ENCODE measurements at places on chromosomes 7 and 10.

DNA sequence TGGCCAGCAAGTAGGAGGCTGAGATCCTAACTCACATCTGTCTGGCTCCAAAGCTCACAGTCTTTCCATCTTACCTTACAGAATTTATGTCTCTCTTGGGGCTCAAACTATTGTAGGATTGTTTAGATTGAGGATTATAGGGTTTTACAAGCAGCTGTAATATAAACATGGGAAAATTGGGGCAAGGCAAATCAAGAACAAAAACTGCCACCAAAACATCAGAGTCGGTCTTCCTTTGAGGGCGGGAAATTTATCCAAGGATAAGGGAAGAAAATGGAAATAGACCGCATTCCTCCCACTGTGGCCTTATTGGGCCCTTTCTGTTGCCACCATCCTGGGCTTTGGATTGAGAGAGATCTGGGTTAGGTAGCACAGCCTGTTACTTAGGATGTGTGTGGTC, 22.5 kb downstream of the RBM20 start:
- DNase-seq = no peak

GRCh38 chr7:74057216-74057925, 26.2 kb upstream of the LIMK1 start:
- no peak for DNase-seq

DNA sequence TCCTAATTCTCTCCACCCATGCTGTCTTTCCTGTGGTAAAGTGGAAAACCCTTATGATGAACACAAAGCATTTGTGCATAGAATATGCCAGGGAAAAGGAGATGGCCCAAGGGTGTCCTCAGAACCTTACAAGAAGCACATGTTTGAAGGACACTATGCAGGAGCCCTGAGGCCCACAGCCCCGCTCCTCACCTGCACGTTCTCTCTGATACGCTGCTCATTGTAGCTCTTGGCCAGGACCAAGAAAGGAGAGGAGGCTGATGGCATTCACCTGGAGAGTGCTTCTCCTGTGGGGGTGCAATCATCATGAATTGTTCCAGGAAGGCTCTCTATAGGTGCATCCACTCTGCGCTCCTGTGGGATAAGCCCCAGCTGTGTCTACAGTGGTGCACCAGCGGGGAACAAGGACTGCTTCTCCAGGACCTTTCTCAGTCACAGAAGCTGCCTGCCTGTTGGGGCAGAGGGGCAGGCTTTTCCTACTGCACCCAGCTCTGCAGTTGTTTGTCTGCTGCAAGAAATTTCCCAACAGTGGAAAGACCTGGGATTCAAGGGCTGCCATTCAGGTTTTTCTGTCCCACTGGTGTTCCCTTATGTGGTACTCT, 19.9 kb downstream of the AKR1C2 start:
- DNase-seq = no peak

- no peak for DNase-seq
Measured at GRCh38 chr7:140358412-140359051, 39.8 kb downstream of the SLC37A3 start.

- DNase-seq = no peak
Measured at GRCh38 chr7:80749270-80749669, 110.8 kb downstream of the CD36 start.

GRCh38 chr7:49333180-49333881, 409.0 kb downstream of the CDC14C start:
- no peak for DNase-seq

GRCh38 chr7:16891338-16891737, 9.6 kb upstream of the AGR3 start:
- peak; percentile 35 for DNase-seq

DNA sequence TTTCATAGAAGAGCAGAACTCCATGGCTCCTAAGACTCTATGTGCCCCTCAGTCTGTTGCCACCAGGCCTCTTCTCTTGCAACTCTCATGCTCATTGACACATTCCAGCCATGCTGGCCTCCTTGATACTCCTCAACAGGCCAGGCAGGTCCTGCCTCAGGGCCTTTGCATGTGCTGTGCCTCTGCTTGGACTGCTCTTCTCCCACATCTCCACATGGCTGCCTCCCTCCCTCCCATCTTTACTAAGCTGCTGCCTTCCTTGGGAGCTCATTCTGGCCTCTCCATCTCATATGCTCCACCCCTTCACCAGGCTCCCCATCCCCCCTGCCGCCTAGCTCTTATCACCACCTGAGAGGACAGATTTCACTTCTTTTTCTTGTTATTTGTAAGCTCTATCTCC, 103.8 kb upstream of the GPR26 start:
- DNase-seq = no peak

GRCh38 chr10:33115738-33116719, 158.0 kb upstream of the ITGB1 start:
- DNase-seq = peak; percentile 85

DNA sequence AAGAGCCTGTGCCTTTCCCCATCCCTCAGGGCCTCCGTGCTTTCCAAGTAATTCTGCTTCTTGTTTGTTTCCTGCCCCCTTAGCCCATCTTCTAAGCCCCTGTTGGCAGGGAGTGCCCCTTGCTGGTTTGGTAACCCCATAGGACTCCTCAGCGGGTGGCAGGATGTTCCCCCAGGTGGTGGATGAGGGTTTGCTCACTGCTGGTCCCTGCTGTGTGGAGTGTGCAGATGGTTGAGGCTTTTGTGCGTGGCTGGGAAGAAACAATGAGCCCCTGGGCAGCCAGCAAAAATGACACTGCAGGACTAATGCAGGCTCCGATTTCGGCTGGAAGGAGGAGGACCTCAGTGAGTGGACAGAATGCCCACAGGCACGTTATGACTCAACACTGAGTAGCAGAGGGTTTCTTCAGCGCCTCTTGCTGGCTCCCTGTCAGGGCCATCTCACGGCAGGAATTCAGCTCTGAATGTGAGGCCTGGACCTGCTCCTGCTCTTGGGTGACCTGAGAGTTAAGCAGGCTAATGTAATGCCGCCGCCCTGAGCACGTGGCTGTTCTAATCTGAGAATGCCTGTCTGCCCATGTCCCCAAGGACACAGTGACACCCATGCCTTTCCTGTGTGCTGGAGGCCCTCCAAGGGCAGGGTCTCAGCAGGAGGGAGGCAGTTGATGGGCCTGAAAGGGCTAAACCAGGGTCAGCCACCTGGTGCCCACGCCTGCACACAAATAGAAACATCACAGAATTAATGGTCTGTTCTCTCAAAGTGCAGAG, 16.6 kb downstream of the BAG3 start:
- peak; percentile 63 for DNase-seq

- no peak for DNase-seq
Measured at GRCh38 chr7:103843689-103844480, 145.6 kb downstream of the RELN start.

DNA sequence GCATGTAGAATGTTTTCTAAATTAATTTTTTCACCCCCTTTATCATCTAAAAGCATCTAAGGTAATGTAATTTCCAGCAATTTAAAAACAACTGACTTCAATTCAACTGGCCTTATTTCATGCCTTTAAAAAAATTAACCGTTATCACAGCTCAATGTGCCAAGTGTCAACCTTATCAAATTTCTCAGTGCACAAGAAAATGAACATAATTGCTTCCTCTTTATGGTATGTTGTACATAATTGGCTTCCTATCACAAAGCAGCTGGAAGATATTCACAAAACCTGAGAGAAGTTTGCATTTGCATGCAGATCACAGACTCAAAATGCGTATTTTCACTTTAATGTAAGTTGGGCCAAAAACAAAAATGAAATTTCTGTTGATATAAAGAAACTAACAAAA, 966.4 kb downstream of the GRM8 start:
- no peak for DNase-seq

DNA sequence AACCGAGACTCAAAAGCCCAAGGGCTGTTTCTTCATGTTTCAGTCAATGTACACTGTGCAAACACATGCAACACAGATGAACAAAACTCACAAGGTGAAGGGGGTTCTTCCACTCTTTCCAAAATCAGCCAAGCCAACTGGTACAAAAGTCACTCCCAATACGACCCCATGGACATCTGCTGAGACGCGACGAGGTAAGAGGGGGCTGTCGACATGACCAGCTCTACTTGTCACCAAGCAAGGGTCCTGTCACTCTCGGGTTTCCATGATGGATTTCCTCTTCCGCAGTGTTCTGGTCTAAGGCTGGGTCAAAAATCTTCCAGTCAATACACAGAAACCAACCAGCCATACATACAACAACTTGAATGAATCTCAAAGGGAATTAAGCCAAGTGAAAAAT, 37.8 kb downstream of the CTBP2 start:
- DNase-seq = no peak

DNA sequence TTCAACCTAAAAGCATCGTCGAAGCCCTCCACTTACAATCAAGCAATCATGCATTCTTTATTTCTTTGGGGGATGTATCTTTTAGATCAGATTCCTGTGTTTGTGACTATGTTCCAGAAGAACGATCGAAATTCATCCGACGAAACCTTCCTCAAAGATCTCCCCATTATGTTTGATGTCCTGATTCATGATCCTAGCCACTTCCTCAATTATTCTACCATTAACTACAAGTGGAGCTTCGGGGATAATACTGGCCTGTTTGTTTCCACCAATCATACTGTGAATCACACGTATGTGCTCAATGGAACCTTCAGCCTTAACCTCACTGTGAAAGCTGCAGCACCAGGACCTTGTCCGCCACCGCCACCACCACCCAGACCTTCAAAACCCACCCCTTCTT, 13.8 kb downstream of the GPNMB start:
- no peak for DNase-seq

DNA sequence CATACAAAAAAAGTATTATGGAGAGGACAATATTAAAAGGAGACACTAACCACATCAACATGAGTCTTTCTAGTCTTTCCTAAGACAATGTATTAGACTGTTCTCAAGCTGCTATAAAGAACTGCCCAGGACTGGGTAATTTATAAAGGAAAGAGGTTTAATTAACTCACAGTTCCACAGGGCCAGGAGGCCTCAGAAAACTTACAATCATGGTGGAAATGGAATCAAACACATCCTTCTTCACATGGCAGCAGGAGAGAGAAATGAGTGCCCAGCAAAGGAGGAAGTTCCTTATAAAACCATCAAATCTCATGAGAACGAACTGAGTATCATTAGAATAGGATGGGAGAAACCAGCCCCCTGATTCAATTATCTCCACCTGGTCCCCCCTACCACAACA, 25.7 kb downstream of the CACNA2D1 start:
- DNase-seq = no peak

GRCh38 chr7:53604201-53604600, 568.8 kb downstream of the POM121L12 start:
- DNase-seq = no peak

DNA sequence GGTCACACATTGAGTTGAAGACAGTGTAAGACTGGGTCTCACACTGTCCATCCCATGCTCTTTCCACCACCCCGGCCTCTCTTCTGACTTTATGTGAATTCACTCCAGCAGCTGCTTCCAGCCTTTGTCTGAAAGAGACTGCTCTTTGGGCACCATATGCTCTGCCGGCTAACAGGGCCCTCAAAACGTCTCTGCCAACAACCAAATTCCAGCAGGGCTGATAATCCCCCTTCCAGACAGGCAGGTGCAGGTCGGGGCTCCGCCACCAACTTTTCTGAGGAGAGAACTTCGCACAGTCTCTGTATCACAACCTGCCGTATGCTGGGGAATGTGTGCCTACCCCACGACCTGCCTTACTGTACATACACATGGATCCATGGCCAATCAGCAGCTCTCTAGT, 64.3 kb downstream of the PLXNA4 start:
- DNase-seq = no peak

DNA sequence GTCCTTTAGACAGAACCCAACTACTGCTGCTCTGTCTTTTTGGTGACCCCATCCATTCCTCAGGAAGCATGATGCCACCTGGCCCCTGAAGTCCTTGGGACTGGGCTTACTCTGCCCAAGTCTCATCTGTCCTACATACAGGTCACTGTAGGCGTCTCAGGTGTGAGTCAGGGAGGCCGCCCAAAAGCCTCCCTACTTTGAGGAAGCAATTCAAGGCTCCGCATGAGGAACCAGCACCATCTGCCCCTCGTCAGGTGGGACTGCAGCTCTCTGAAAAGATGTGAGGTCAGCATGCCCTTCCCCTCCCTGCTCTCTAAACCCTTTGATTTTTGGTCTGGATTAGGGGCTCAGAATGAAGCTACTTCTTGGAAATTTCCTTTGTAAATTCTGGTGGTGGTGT, 354.8 kb downstream of the CXCL12 start:
- no peak for DNase-seq

GRCh38 chr10:127853868-127854768, 38.6 kb downstream of the CLRN3 start:
- peak; percentile 7 for DNase-seq

DNA sequence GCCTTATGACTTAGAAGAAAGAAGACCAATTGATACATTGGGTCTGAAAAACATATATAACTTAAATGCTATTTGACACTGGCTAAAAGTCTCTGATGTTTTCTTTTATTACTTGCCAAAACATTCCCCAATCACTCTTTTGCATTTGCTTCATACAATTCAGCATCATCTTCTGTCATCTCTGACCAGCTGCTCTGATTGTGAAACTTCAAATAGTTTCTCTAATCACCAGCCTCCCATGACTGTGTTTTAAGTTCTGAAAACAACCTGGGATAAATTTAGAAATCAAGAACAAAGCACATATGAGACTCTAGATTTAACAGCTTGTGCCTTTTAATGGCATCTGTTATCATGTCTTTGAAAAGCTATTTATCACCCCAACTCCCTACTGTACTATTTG, 208.4 kb upstream of the KCND2 start:
- peak; percentile 20 for DNase-seq

DNA sequence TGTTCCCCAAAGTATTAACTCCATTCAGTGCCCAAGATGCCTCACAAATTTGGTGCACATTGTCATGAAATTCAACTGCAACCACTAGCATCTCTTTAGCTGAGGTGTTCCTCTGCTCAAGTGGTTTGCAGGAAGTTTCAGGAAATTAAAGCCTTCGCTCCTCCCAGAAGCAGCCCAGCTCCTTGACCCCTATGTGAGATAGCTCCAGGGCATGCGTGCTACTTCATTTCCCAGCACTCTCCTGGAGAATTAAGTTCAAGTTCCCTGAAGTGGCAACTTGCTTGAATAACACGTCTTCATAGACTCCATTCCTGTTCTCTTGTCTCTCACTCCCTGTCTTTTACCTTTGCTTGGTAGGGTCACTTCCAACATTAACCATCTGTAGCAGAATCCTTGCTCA, 750.3 kb downstream of the REEP3 start:
- no peak for DNase-seq

- no peak for DNase-seq
Measured at GRCh38 chr10:6140141-6140841, 51.5 kb downstream of the RBM17 start.

GRCh38 chr10:6916601-6917000, 336.5 kb upstream of the PRKCQ start:
- no peak for DNase-seq

- DNase-seq = no peak
Measured at GRCh38 chr10:24269476-24269875, 60.5 kb downstream of the KIAA1217 start.
